Subcutaneous preadipocyte (primary cell): ENCODE measurements at places on chromosomes 1 and 21. TPM values are rescaled to one million over a fixed set of nuclear protein-coding genes. Genes with fewer than 3 reads are reported as not detected.

TFF3 gene
- 0.37 TPM in 1 of 2 replicates, not detected in the other for total RNA-seq

ZSCAN20 gene
- total RNA-seq: 7.7 and 8.8 TPM in 2 replicates

FPGT gene
- total RNA-seq: 13.5 and 14.0 TPM in 2 replicates

ARHGEF16 gene
- total RNA-seq: under 0.01 and 1.2 TPM in 2 replicates

C1QTNF12 gene
- total RNA-seq: 0.59 and 1.8 TPM in 2 replicates

PLA2G2F gene
- not detected in 2 replicates for total RNA-seq

CSF1 gene
- 45.0 and 64.7 TPM in 2 replicates for total RNA-seq

CFHR1 gene
- total RNA-seq: not detected in 2 replicates

CACNA1S gene
- total RNA-seq: not detected in 2 replicates

ICOSLG gene
- 0.37 and 0.39 TPM in 2 replicates for total RNA-seq

PGBD5 gene
- total RNA-seq: under 0.01 TPM in 1 of 2 replicates, not detected in the other

EFNA1 gene
- total RNA-seq: 0.37 TPM in 1 of 2 replicates, not detected in the other

GPR37L1 gene
- total RNA-seq: not detected in 2 replicates

COL6A1 gene
- 2,104 and 2,703 TPM in 2 replicates for total RNA-seq

RNU11 gene
- total RNA-seq: not detected in 2 replicates

TRIM17 gene
- total RNA-seq: under 0.01 TPM in 1 of 2 replicates, not detected in the other

SAMD13 gene
- 0.73 and 1.4 TPM in 2 replicates for total RNA-seq

SH2D1B gene
- total RNA-seq: under 0.01 TPM in 2 replicates

PDC gene
- total RNA-seq: 0.20 TPM in 1 of 2 replicates, not detected in the other

UBE2U gene
- not detected in 2 replicates for total RNA-seq

TCHHL1 gene
- total RNA-seq: not detected in 2 replicates

CASQ1 gene
- total RNA-seq: not detected in 2 replicates

ENTREP3 gene
- total RNA-seq: 9.2 and 10.0 TPM in 2 replicates

SLC6A17 gene
- under 0.01 and 0.20 TPM in 2 replicates for total RNA-seq

IQGAP3 gene
- total RNA-seq: 32.7 and 54.2 TPM in 2 replicates

IFNLR1 gene
- total RNA-seq: not detected in 2 replicates

MAGI3 gene
- total RNA-seq: 7.7 and 11.7 TPM in 2 replicates

CDCA8 gene
- 12.9 and 21.5 TPM in 2 replicates for total RNA-seq

CYP4A11 gene
- total RNA-seq: not detected in 2 replicates

C1orf185 gene
- total RNA-seq: not detected in 2 replicates

AMY1B gene
- total RNA-seq: not detected in 2 replicates

HSD3B2 gene
- not detected in 2 replicates for total RNA-seq

SMPDL3B gene
- total RNA-seq: not detected in 2 replicates

WLS gene
- total RNA-seq: 102 and 111 TPM in 2 replicates

OR2AK2 gene
- not detected in 2 replicates for total RNA-seq

NSL1 gene
- total RNA-seq: 28.7 and 33.4 TPM in 2 replicates

KRTAP7-1 gene
- total RNA-seq: not detected in 2 replicates

CLEC20A gene
- total RNA-seq: not detected in 2 replicates

DTL gene
- 12.1 and 44.4 TPM in 2 replicates for total RNA-seq

TCEA3 gene
- 3.1 and 12.1 TPM in 2 replicates for total RNA-seq

C1orf87 gene
- total RNA-seq: not detected in 2 replicates

CD244 gene
- total RNA-seq: not detected in 2 replicates

LCE1D gene
- not detected in 2 replicates for total RNA-seq

PROK1 gene
- not detected in 2 replicates for total RNA-seq
